ENCODE measurements at places on chromosomes 6 and 20. TPM values are rescaled to one million over a fixed set of nuclear protein-coding genes. Genes with fewer than 3 reads are reported as not detected.

- peak; percentile 55 for DNase-seq
Observed at GRCh38 chr20:31260326-31260932, 3.0 kb downstream of the DEFB115 start.

DNA sequence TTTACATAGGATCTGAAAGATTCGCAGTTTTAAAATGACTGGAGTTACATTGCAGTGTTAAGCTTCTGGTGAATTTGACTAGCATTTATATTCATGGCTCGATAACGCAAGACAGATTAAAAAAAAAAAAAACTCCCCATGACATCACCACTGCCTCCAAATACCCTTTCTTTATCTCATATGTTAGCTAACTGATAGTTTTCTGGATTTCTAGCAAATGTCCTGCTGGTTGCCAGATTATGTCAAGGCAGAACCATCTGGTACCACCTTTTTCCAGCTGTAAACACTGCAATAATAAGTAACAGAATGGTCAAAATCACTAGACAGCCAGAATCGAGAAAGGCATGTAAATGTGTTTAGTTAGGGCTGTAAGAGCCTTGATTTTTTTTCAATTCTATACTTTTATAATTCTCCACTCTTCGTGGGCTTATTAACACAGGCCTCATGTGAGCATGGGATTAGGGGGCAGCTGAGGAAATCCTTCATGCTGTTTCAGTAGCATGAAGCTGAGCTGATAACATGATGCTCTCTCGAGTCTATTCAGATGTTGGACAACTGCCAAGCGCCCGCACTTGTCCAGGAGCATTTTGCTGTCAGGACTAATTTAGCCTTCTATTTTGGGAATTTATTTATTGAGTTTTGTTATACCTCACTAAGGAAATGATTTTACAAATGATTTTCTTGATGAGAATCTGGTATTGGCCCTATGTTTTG is 166.0 kb upstream of the SCGN start:
- no peak for DNase-seq

DNA sequence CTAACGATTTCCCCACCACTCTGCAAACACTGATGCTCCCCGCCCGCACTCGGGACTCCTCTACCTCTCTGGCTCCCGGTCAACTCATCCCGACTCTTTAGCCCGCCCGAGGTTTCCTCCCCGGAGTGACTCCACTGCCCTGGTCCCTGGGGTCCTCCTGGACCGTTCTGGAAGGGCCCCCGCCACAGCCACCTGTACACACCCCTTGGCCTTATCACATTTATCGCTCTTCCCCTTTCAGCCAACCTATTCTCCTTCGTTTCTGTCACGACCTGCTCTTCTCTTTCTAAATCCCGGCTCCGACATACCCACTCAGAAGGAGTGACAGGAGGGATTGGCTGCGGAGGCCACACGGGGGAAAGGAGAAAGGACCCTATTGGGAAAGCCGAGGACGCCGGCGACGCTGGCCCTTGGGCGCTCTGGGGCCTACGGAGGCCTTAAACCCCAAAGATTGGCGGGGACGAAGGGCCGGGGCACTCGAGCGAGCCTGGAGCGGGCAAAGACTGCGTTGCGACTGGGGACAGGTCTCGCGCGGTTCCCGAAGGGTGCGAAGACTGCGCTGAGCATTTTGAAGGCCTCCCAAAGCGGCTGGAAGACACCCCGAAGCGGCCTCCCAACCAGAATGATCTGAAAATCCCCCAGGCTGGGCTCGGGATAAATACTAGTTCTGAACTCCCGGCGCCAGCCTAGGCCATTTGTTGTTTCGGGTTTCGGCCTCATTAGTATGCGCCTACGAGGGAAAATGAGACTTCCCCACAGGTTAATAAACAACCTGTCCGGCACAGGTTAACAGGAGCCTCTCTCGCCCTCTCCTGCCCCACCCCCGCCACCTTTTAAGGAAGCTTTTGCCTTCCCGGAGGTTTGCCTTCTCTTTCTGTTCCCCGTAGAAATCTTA is 9.2 kb downstream of the SIM1 start:
- no peak for DNase-seq

Gene HLA-DRB5
- not detected for total RNA-seq
